ENCODE measurements at places on chromosomes 7 and 10.
A peak's percentile ranks its signal among the peaks of the same experiment; 100 is the strongest.

DNA sequence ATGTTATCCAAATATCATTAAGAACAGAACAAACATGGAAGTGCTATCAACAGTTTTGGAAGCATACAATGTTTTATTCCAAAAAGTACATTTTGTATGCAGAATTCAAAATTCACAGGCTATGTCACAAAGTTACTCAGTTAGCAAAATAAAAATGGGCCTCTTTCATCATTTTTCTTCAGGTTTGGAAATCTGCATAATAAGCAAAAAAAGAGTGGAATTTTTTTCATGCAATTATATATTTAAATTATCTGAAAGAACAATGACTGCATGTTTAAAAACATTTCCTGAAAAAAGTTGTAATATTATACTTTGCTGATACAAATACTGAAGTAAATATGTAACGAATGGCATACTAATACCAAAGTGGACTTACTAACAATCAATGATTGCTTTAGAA lies 161.2 kb upstream of the MBL2 start:
- DNase-seq: no peak

- DNase-seq: no peak
Measured at GRCh38 chr10:63236113-63236935, 103.2 kb downstream of the NRBF2 start.

GRCh38 chr7:18655506-18655905 lies 160.0 kb downstream of the HDAC9 start:
- DNase-seq: no peak

DNA sequence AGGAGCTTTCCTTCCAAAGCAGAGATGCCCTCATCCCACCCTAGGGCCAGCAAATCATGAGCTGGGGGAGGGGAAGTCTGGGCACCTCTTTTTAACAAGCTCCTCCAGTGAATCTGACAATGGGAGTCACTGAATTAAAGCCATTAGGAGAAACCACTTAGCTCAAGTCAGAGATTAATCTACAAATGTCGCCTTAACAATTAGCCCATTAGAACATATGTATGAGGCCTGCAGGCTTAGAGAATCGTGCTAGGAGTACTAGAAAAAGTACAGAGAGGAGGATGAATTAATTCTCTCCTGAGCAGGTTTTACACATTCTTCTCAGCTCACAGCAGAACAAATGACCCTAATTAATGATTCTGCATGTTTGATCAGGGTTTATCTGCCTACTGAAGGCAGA lies 381.3 kb downstream of the KCNMA1 start:
- DNase-seq: peak; percentile 23

- no peak for DNase-seq
Measured at GRCh38 chr10:102776779-102777456, 33.2 kb downstream of the WBP1L start.

DNA sequence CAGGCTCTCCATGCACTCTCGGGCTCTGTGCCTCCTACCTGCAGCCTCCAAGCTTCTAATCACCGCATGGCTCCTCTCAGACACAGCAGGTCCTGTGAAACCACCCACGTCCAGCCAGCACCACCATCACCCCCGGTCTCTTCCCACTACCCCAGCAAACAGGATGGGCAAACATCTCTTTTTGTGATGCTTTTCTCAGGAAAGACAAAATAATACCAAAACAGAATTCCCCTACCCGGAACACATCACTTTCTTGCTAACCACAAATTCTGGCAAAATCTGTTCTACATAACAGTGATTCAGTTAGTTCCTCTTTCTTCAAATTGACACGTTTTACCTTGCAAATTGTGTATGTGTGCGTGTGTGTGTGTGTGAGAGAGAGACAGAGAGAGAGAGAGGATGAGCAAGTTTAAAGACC lies 6.5 kb downstream of the SNX8 start:
- DNase-seq: no peak

GRCh38 chr10:96400465-96400864 lies 41.7 kb upstream of the OPALIN start:
- no peak for DNase-seq

- DNase-seq: no peak
Measured at GRCh38 chr10:73017955-73018480, 63.4 kb upstream of the PLA2G12B start.

DNA sequence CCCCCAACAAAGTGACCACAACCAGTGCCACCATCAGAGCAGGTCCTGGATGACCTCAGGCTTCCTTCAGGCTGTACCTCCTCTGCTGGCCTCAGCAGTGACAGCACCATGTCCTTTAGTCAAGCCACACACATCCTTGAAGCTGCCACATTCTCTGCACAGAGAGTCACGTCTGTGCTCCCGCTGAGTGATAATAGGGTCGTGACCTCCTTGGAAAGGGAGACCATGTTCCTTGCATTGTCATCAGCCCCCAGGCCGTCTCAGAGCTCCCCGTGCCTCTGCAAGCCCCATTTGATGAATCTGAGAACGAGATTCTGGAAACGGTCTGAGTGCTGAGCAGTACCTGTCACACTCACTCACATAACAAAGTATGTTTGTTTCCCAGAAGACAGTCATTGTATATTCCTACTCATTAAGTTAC lies 106.5 kb upstream of the PRR15 start:
- DNase-seq: no peak

GRCh38 chr10:61832866-61833481 lies 68.5 kb upstream of the ARID5B start:
- DNase-seq: no peak

DNA sequence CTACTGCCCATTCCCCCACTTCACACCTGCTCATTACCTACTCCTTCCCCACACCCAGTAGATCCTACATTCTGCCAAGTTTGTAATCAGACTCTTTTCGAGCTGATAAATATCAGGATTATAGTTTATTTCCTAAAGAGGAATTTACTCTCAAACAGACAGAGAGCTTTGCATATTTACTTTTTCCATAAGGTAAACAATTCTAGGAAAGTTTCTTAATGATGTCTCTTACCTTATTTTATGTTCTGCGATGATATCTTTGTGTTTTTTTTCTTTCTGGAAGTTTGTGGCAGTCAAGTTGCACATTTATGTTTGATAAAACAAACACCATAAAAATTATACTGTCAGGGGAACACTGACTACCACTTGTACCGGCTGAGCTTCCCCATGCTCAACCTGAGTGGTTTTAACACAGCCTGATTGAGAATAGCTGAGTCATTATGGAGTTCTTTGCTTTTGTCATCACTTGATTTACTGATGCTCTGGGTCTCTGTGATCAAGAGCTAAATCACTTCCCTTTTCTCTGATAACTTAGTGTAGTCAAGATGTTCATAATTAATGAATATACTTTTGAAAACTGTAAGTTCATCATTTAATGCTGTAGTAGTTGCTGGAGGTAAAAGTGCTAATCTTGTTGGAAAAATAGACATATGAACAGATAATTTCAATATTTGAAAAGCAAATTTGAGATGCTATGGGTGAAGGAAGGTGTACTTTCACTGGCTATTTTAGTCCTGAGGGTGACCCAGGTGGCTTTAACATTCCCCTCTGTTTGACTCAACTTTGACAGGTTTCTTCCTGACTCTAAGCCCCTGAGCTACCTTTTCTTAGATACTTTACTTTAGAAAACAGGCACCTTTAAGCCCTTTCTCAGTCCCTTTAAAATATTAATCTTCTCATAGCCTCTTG lies 1034.5 kb upstream of the LRRTM3 start:
- peak; percentile 42 for DNase-seq

- DNase-seq: peak; percentile 90
Measured at GRCh38 chr10:22345301-22346095, at the start of gene SPAG6. SPAG6 (plus strand) TSS chr10:22345496; CDS start chr10:22345612, 116 bp downstream.

- DNase-seq: no peak
Measured at GRCh38 chr10:15742836-15743235, 23.1 kb upstream of the ITGA8 start.

- DNase-seq: peak; percentile 0
Measured at GRCh38 chr10:121310151-121310711, 288.0 kb downstream of the FGFR2 start.

- DNase-seq: no peak
Measured at GRCh38 chr7:116772423-116772863, 89.9 kb upstream of the CAPZA2 start.

GRCh38 chr7:157484411-157485081 lies 147.7 kb downstream of the DNAJB6 start:
- no peak for DNase-seq

DNA sequence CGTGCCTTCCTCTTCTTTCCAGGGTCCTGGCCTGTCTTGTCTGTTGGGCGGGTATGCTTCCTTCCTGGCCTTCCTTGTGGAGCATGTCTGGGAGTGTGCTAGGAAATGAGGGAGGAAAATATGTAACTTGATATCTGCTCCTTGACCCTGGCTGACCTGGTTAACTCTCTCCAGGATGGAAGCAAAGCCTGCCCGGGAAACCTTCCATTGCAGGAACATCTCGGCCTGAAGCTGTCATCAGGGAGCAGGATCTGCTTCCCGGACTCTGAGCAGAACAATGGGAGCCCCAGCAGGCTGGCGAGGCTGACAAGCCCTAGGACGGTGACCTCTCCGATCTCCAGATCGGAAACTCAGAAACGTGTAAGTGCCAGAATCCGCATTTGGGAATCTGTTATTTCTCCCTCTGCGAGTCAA lies 340.3 kb downstream of the FRMD4A start:
- DNase-seq: no peak

DNA sequence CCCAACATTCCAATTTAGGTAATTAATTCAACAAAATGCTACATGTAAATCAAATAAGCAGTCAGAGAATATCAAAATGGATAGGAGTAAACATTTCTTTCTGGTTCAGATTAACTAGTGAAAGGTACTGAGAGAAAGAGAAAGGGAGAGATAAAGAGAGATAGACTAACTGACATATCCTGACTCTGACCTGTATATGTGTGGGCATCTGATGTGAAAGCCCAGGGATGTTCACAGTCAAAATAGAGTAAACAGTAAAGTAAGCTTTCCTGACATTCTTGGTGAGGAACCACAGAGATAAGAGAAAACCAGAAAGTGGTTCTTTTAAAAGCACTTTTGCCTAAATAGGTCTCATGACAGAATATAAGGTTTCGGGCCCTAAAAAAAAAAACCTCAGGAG lies 37.5 kb upstream of the ANK3 start:
- no peak for DNase-seq

- no peak for DNase-seq
Measured at GRCh38 chr10:12073526-12073925, 4.8 kb downstream of the DHTKD1 start.

DNA sequence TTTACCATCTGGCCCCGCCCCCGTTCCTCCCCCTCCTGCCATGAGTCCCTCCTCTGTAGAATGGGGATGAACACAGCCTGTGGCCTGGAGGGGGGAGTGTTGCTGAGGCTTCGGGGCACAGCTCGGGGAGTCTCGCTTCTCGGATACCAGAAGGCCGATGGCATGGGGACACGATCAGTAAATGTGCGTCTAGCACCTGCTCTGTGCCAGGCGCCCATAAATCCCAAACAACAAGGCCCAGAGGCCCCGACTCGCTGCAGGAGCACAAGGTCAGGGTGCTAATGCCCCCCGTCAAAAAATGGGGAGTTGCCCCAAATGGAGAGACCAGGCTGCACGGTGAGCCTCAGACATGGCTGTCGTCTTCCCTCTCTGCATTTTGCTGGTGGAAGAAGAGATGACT lies 40.7 kb downstream of the JAKMIP3 start:
- DNase-seq: no peak
